ENCODE measurements at places on chromosomes 7 and 10. TPM values are rescaled to one million over a fixed set of nuclear protein-coding genes. Genes with fewer than 3 reads are reported as not detected.

The CHAT gene
- total RNA-seq = not detected

The ALOX5 gene
- total RNA-seq = 0.98 TPM

The HMX3 gene
- not detected for total RNA-seq

The PTPRZ1 gene
- total RNA-seq = 359 TPM

The OPALIN gene
- not detected for total RNA-seq

The CFTR gene
- 0.25 TPM for total RNA-seq

The MUC3A gene
- 0.98 TPM for total RNA-seq

The HACD1 gene
- total RNA-seq = 14.0 TPM

The TACC2 gene
- total RNA-seq = 25.3 TPM
